ENCODE measurements at places on chromosomes 13 and 19. TPM values are rescaled to one million over a fixed set of nuclear protein-coding genes. Genes with fewer than 3 reads are reported as not detected.
A peak's percentile ranks its signal among the peaks of the same experiment; 100 is the strongest.

DNA sequence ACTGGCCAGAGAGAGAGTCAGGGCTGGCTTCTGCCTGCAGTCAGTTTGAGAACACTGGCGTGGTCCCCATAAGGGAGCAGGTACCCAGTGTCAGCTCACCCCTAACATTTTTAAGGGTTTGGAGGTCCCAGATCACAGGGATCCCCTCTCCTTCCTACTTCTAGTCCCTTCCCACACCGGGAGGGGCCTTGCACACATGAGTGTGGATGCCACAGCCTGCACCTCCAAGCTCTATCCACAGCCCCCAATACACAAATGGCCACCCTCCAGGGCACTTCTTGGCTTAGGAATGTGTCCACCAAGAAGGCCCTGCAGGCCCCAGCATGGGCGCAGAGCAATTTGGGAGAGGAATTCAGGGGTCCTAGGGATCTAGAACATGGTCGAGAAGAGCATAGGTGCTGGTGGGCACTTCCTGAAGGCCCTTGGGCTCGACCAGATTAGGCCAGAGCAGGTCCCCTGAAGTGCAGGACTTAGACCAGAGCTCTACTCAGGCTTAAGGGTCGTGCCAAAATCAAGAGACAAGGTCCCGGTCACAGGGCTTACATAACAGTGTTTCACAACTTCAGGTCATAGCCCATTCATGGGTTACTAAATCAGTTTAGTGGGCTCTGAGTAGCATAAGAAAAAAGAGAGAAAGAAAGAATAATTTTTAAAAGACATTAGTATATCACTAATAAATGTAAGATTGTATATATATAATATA lies 16.0 kb downstream of the FXYD5 start:
- H3K36me3 ChIP-seq, result peaks cover 24% of the 10 kb centered on the region
- H3K4me3 ChIP-seq, result no peak overlapping the region
- H3K27ac ChIP-seq, result no peak overlapping the region
- H3K4me1 ChIP-seq, result peaks cover 6% of the 10 kb centered on the region
- H3K27me3 ChIP-seq, result no peaks in the 10 kb centered on the region
- no peak for DNase-seq

DNA sequence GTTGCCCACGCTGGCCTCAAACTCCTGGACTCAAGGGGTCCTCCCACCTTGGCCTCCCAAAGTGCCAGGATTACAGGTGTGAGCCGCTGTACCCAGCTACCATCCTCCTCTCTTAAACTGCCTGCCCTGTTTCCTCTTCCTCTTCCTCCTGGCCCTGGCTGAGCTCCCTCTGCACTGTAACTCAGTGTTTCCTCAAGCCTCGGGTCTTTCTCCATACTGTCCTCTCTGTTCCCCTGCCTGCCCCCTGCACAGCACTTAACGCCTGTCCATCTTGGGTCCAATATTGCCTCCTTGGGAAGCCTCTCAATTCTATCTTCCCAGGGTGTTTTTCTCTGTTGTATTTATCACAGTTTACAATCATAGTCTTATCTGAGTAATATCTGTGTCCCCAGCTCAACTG lies 6.1 kb downstream of the LIPE start:
- H3K4me1 ChIP-seq, result peaks cover 35% of the 10 kb centered on the region
- peak overlapping the region; percentile 86 for H3K27ac ChIP-seq

DNA sequence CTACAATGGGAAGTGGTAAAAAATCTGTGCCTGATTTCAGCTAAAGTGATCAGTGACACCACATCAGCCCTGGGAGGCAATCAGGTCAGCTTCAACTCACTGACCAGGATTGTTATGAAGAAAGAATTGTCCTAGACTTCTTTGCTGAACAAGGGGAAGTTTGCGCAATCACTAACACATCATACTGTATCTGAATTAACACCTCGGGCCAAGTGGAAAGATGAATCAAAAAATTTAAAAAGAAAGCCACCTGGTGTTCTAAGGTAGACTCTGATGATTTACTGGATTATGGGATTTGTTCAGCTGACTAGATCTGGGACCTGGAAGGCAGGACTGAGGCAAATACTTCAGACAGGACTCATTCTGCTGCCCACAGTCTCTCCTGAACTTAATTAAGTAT lies 161.8 kb downstream of the DIAPH3 start:
- H3K4me3 ChIP-seq, result no peak overlapping the region
- no peak for DNase-seq

GRCh38 chr13:42760951-42761350 lies 20.4 kb upstream of the FAM216B start:
- no peak overlapping the region for H3K27ac ChIP-seq
- no peaks in the 10 kb centered on the region for H3K27me3 ChIP-seq
- DNase-seq, result no peak
- H3K4me3 ChIP-seq, result no peak overlapping the region

CD22 gene
- 17.9 TPM for total RNA-seq

SOHLH2 gene
- total RNA-seq, result not detected

FAM216B gene
- 2.7 TPM for total RNA-seq

Measured in upper lobe of left lung (tissue), 6 donors.